AG10803 (cell line): ENCODE measurements at places on chromosomes 7 and 10.
A peak's percentile ranks its signal among the peaks of the same experiment; 100 is the strongest.

DNA sequence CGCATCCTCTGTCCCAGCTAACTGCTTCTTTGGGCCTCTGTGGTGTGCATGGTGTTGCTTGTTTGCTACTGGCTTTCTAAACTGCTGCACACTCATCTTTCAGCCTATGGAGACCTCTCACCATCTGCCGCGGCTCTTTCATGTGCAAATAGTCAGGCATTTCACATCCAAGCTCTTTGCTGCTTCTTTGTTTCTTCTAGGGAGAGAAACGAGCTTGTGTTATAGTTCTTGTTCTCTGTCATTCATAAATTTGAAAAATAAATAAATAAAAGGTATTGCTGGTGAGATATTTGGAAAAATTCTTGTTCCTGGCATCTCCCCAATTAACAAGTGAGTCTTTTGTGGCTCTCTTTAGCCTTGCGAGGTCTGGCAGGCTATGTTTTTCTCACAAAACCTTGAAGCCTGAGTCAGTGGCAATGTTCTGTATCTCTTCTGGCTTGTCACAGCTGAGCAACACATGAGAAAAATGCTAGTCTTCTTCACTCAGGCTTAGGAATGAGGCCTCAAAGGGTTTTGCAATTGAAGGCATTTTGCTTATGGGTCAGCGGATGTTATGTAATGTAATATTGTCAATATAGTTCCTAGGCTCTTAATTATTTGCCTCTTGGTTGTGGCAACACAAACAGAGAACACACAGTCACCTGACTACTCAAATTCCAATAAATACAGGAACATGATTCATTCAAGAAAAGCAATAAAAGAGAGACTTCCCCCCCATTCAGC, 274.0 kb downstream of the FRMD4A start:
- DNase-seq: peak; percentile 100

GRCh38 chr7:37310327-37311080, 138.2 kb downstream of the ELMO1 start:
- DNase-seq: no peak

- no peak for DNase-seq
These were observed 10.8 kb upstream of the NKX2-3 start for GRCh38 chr10:99521765-99522469.

- DNase-seq: no peak
These were observed 206.5 kb downstream of the USP6NL start for GRCh38 chr10:11404901-11405300.

DNA sequence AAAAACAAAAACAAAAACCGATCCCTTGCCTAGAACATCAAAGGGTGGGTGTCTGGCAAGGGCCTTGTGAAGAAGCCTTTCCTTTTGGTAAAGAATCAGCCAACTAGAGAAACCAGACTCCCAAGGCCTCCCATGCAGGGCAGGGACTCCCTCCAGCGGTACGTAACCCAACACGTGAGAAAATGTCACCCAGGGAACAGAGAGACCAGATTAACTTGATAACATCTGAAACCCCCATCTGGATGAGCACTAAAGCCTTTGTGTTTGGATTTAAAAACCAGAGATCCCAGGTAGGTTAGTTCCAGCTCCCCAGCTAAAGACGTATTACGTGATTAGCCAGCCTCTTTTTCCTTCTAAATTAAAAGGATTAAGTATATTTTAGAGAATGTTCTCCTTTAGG, 3.0 kb upstream of the HABP2 start:
- no peak for DNase-seq

DNA sequence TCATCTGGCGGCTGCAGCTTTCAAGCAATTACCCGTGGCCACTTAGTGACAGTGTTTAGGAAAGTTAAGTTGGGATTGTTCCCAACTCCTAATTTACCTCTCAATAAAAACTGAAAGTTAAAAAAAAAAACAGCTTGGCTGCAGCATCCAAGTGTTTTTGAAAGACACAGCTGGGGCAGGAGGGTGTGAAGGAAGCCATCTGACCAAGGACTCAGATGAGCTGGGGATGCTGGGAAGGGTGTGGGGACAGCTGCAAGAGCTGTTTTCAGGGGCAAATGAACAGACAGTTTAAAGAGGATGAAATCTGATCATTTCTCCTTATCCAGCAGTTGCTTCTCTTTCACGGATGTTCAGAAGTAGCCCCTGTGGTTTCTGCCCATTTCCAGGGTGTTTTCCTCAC, 129.2 kb upstream of the CDCA7L start:
- DNase-seq: no peak

- peak; percentile 72 for DNase-seq
These were observed at the start of gene TPST1 for GRCh38 chr7:66204822-66205740. TSS of gene TPST1 (plus strand) at chr7:66205334. CDS start at chr7:66240426, 35,092 bp downstream.

- no peak for DNase-seq
These were observed 111.9 kb downstream of the CHN2 start for GRCh38 chr7:29306319-29306991.

- DNase-seq: no peak
These were observed 255.6 kb upstream of the ZNF32 start for GRCh38 chr10:43904301-43904700.

DNA sequence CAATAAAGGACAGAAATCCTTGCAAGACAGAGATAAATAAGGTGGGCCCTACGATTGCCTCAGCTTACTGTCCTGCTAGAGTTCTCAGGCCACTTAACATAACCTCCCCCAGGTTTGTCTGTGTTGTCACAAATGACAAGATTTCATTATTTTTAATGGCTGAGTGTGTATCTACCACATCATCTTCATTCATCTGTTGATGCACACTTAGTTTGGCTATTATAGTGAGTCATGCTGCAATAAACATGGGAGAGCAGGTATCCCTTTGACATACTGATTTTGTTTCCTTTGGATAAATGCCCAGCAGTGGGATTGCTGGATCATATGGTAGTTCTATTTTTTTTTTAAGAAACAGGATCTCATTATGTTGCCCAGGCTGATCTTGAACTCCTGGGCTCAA, 60.6 kb downstream of the PRTFDC1 start:
- peak; percentile 16 for DNase-seq

GRCh38 chr10:132588301-132589013, 50.9 kb downstream of the INPP5A start:
- DNase-seq: peak; percentile 46

DNA sequence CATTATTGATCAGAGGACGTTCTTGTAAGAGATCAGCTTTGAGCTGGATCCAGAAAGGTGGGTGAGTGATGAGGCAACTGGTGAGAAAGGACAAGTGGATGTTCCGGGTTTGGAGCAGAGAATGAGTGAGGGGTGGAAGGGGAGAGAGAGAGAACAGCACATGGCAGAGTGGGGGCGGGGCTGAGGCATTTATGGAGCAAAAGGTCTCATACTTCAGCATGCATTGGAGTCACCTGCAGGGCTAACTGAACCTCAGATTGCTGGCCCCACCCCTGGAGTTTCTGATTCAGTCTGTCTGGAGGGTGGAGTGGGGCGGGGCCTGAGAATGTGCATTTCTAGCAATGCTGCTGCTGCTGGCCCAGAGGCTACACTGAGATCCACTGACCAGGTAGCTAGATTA, 71.2 kb downstream of the GOLGA7B start:
- DNase-seq: no peak

- no peak for DNase-seq
These were observed 67.5 kb downstream of the ALOX5 start for GRCh38 chr10:45441239-45442190.

DNA sequence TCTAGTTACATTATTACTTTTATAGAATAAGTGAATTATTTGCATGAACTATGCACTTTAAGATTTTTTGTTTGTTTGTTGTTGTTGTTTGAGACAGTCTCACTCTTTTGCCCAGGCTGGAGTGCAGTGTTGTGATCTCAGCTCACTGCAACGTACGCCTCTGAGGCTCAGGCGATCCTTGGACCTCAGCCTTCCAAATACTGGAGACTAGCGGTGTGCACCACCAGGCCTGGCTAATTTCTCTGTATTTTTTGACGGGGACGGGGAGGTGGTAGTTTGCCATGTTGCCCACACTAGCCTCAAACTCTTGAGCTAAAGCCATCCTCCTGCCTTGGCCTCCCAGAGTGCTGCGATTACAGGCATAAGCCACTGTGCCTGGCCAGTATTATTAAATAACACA, 29.2 kb downstream of the KCND2 start:
- no peak for DNase-seq

DNA sequence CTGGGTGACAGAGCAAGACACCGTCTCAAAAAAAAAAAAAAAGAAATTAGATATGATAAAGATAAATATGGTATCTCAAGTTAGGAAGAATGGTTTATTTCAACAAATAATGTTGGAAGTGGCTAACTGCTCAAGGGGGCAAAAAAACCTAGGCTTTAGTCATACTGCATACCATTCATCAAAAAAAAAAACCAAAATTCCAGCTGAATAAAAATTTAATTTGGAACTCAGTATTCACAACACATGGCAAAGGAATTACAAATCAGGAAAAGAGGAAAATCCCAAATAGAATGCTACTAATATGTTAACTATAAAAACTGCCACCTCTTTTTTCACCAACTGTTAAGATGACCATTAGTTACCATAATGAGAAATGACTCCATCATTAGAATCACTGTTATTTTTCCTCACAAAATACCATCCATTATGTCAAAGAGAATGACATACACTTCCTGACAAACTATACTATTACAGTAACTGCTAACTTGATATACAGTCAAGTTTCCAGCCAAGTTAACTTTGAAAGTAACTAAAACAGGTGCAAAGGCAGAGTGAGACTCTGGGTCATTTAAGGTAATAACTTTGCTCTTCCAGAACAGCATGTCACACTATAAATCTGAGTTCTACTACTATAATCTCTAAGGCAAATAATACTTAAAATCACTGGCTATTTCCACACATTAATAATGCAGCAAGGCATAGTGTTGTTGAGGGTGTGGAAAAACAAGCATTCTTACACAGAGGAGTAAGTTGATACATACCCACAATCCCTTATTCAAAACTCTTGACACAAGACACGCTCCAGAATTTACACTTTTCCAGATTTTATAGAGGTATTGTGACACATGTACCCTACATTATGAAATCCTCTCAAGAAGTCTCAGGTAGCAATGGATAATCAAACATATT, 10.2 kb downstream of the KBTBD2 start:
- peak; percentile 47 for DNase-seq

DNA sequence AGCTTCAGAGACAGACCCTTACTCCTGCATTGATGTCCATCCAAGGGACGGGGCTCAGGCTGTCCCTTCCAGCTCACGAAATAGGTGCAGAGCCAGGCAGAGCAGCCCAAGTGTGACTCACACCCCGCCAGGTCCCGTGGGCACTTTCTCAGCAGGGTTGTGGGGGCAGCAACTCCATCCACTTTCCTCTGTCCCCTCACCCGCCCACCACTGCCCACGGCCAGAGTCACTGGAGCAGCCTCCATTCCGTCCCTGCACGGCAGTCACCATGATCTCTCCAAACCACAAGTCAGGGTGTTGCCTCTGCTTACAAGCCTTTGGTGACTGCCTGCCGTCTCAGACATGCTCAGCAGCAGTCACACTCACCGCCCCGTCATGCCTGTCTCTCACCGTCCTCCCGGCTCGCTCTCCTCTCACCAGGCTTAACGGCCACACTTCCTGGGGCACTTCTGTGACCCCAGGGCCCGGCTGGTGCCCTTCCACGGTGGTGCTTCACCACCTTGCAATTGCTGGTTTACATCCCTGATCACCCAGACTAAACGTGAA, 39.3 kb downstream of the CALML3 start:
- DNase-seq: peak; percentile 63

- DNase-seq: peak; percentile 79
These were observed 11.8 kb downstream of the OSBPL3 start for GRCh38 chr7:24968165-24968564.

GRCh38 chr10:12459762-12460161, 110.4 kb downstream of the CAMK1D start:
- no peak for DNase-seq

GRCh38 chr10:124996854-124997215, 54.9 kb downstream of the ZRANB1 start:
- DNase-seq: no peak

DNA sequence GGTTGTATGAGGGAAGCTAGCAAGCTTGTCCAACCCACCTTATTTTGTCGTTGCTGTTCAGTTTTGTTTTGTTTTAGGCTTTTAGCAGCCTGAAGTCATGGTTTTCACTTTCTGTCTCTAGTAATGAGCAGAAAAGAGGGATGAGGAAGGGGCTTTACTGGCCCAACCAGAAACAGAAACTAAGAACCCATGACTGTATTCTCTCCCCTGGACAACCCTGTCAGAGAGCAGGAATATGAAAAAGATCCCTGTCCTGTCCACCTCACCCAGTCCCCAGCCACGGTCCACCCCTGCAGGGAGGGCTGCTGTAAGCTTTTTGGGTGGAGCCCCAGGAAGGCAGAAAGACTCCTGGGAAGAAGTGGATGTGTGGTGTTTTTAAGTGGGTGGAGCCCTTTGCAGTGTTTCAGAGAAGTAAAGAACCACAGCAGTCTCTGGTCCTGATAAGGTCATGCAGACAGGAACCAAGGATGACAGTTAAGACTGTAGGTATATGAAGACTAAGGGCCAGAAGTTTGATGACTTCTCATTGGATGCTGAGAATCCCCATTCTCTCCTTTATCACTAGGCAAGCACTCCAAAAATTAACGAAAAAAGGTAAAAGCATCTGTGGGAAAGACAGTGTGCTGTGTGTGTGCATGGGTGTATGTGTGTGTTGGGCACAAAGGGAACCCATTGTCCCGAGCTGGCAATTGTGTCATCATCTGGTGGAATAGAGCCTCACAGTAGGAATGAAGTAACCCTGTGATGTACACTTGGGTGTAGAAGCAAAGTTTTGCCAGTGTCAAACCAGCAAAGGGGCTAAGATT, 13.8 kb downstream of the MRPL32 start:
- no peak for DNase-seq

DNA sequence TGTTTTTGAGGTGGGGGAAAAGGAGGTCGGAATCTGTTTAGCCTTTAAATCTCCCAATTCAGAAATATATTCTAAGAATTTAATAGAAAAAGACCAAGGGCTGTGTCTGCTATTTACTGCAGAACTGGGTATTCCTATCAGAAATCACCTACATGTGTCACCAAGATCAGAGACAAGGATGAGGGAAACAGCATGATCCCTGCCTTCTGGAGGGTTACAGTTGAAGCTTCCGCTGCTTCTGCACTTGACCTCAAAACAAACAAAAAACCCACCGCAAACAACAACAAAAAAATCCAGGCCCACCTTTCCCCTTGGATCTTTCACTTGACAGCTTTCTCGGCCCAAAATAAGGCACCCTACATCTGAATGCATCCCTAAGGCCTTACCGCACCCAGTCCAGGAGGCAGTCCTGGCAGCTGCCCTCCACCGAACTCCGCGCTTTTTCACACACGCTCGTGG, 750 bp upstream of the CDK14 start:
- DNase-seq: peak; percentile 16

- DNase-seq: no peak
These were observed 167.7 kb upstream of the SHH start for GRCh38 chr7:155979994-155980393.

- no peak for DNase-seq
These were observed 74.2 kb upstream of the ZNF716 start for GRCh38 chr7:57375783-57376182.

GRCh38 chr10:119005362-119006043, 24.0 kb upstream of the NANOS1 start:
- DNase-seq: no peak

- DNase-seq: no peak
These were observed 77.4 kb downstream of the CYP26A1 start for GRCh38 chr10:93150990-93151547.

GRCh38 chr10:116270126-116270770, 2.8 kb downstream of the GFRA1 start:
- DNase-seq: no peak
